Stimulated activated CD8-positive, alpha-beta memory T cell treated with anti-CD3 and anti-CD28 coated beads, Interleukin-2, amount 100 ng/mL, for 48 hours (primary cell): ENCODE measurements at places on chromosomes 4 and X.
A peak's percentile ranks its signal among the peaks of the same experiment; 100 is the strongest.

DNA sequence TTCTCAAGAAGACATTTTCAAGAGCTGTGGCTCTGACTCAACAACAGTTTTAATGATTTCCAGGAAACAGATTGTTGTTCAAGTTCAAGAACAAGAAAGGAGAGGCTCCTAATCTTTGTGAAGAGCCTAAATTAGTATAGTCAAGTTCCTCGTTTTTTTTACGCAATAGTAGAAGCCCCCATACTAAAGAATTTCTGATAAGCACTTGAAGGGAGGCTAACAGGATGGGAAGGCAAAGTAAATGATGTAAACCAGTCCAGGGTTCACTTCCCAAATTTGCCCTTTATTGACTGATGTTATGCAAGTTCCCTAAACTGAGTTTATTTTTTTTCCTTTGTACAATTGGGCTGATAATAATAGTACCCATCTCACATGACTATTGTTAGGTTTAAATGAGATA, 178.2 kb downstream of the RTL9 start:
- no peak for DNase-seq

DNA sequence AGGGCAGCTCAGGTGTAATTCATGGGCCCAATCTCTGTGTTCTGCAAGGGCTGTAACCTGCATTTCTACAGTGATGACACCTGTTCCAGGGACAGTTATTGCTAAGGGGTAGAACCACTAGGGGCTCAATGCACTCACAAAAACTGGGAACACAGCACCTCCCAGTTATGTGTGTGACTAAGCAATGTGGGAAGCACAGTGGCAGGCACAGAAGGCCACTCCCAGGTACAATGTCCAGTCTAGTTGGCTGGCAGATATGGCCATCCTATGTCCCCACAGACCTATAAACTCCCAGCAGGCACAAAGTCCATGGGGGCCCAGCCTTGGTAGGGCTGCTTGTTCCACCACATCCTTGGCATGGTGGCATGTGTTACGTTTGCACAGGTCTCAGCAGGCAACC, 25.7 kb downstream of the CXCL13 start:
- no peak for DNase-seq

GRCh38 chr4:52657618-52658501, 1.2 kb downstream of the USP46 start:
- DNase-seq, result no peak

DNA sequence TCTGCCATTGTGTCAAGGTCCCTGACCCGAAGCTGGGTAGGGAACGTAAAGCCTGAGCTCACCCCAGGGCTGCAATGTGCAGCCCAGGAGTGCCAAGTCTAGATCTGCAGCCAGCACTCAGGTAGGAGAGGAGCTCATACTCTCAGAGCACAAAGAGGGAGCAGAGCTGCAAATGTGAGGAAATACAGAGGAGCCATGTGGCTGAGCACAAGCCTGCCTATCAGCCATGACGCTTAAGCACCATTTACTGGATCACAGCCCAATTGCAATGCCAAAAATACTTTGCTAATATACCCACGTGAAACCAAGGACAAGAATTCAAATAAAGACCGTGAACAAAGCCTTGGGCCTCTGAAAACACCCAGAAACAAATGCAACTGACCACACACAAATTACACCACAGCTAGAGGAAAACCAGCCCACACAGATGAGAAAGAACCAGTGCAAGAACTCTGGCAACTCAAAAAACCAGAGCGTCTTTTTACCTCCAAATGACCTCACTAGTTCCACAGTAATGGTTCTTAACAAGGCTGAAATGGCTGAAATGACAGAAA, 69.0 kb upstream of the HPF1 start:
- DNase-seq, result no peak

DNA sequence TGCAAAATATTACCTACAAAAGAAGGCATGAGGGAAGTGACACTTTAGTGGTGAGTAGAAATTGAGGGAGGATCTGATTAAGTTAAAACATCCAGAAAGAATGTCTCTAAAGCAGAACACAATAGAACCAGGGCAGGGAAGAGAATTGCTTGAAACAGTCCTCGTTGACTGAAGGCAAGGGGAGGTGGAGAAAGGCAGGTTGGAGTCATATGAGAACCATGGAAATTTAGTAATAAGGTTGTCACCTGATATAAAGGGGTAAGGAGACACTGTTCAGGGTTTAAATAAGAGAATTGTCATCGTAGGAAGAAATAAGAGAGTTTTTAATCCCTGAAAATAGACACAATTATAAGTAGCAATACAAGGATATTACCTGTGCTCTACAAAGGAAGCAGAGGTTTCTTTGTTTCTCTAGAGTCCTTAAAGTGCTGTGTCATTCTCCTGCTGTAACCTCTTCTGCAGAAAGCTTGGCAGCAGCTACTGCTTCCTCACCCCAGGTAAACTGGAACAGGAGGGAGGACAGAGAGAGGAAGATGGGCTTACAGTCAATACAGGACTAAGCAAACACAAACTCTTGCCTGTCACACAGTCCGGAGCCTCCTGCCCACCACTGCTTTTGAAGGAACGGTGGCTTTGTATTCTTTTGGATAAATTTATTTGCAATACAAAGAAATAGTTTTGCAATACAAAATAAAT, 258.4 kb downstream of the PPARGC1A start:
- no peak for DNase-seq

GRCh38 chr4:150518559-150518958, 63.4 kb upstream of the MAB21L2 start:
- DNase-seq, result no peak

- DNase-seq, result no peak
Observed at GRCh38 chr4:37825968-37826294, 555 bp upstream of the PGM2 start.

DNA sequence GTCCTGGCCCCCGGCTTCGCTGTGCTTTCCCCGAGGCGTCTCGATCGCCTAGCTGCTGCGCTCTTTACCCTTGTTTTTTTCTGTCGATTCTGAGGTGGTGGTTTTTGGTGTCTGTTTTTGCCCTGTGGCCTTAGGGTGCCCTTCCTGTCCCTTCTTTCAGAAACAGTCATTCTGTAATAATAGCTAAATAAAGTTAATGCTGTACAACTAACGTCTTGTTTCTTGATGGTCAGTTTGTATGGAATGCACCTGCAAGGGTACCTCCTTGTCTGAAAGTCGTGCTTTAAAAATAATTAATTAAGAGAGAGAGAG, 686 bp downstream of the FIP1L1 start:
- DNase-seq, result no peak

GRCh38 chr4:111502626-111503025, 642.6 kb upstream of the FAM241A start:
- DNase-seq, result no peak

- peak; percentile 5 for DNase-seq
Observed at GRCh38 chr4:101232074-101232776, 115.1 kb downstream of the PPP3CA start.

DNA sequence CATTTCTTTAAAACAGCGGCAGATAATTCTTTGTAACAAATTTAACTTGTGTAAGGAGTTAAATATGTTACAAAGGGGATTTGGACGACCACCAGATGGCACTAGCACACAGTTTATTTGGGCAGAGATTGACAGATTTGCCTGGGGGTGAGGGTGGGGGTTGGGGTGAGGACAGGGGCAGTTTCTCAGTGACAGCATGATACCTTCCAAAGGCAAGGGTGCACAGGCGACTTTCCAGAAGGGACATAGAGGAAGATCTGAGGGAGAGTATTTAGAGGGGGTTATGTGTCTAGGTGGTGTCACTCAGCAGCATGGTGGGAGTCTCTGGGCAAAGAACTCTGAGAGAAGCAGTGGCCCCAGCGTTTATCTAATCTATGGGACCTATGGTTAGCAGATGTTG, 9.6 kb upstream of the TMA16 start:
- peak; percentile 42 for DNase-seq

DNA sequence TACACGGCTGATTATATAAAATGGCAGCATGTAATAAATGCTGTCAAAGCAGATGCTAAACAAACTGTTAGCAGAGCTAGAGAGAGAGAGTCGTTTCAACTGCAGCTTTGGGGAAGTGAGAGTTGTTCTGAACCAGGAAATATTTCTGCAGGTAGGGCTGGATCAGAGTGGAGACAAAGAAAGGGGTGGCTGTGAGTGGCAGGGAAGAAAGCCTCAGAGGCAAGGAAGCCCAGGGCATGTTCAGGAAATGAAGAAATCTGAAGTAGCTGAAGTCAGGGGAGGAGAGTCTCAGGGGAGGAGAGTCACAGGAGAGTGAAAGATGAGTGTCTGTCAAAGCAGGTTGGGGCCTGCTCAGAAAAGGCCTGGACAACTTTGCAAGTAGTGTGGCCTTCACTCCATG, 48.4 kb upstream of the RPS6KA3 start:
- no peak for DNase-seq

DNA sequence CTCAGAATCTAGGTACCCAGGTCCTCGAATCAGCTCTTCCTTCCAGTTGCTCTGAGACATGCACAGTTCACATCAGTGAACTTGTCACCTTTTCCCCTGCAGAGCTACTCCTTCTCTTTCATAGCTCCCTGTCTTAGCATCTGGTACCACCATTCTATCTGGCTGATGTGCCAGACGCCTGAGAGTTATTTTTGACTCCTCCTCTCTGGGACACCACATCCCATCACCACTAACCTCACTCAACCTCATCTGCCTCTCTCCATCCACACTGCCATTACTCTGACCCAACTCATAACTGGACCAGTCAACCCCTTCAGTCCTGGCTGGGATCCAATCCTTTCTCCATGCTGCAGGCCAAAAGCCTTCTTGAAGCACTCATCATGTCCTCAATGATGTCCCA, 44.5 kb downstream of the SLC2A9 start:
- no peak for DNase-seq

DNA sequence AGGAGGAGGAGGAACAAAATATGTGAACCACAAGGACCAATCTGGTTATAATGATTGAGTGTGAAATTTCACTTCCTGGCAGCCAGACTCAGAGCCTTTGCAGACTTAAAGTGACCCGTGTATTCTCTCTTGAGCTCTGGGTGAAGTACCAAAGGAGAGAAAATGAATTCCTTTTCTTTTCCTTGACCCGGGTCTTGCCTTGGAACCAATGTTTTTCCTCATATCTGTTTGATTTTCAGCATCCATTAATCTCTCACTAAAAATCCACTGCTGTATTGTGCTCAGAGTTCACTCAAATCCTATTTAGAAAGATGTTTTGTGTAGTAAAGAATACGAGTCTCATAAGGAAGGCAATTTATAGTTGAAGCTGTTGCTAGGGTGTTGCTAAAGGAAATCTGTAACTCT, 78.3 kb upstream of the C1QTNF7 start:
- no peak for DNase-seq

DNA sequence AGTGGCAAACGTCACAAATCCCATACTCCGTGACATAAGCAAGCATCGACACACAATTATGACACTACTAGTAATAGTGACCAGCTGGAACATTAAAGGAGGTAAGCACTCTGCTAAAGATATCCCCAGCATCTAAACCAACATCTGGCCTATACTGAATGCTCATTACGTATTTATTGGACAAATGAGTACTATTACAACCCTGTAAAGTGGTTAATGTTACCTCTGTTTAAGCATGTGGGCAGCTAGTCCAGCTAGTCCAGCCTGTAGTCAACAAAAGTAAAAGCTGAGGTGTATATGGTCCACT, 419 bp upstream of the RPGR start:
- DNase-seq, result no peak

DNA sequence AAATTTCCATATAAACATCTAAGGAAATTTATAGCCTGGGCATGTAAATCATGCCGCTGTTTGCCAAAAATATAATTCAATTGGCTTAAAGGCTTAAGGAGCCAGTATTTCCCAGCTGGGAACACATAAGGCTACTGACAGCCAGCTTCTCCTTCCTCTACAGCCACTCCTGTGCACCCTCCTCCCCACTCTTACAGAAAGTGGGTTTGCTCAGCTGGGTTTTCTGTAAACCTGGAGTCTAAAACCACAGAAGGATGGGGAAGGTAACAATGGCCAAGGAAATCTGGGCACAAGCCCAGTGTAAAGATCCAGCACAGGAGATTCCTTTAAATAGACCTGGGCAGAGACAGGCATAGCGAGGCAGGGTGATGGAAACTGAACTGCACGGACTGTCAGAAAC, 18.5 kb downstream of the ACSL1 start:
- no peak for DNase-seq

GRCh38 chr4:123505095-123506010, 108.8 kb downstream of the SPRY1 start:
- DNase-seq, result peak; percentile 24

DNA sequence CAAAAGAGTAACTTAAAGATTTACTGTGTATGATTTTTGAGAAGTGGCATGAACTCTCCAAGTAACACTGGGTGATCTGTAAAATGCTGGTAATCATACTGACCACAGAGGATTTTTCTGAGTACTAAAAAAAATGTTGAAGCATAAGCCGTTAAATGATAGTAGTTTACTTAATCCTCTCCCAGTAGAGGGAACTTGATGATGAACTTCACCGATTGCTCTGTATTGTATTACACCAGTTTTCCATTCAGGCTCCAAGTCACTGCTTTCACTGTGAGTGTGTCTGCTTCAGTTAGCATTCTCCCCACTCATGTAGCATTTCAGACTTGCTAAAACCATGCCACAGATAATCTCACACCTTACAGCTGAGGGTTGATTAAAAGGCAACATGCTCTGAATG, 294.1 kb downstream of the GBA3 start:
- DNase-seq, result no peak

- no peak for DNase-seq
Observed at GRCh38 chrX:72540318-72540717, 32.3 kb downstream of the HDAC8 start.

DNA sequence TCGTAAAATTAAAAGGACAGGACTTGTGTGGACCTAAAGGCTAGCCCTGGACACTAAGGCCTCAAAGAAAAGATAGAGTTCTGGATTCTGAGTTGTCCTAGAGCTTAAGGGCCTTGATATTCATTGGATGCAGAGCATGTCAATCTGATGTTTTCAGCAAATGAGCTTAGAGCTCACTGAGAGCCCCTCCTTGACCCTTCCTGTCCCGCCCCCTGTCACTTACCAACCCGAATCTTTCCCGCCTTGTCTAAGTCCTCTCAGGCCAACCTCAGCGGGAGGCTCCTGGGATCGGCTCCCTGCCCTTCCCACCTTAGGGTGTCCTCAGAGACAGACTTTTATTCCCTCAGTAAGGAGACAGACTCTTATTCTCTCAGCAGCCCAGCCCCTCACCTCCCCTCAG, at the start of gene CT47C1:
Gene CT47C1 (plus strand): TSS at position 250 of the 400 bp plus-strand sequence. CDS start 233 bp downstream, outside the sequence.
- DNase-seq, result no peak

- no peak for DNase-seq
Observed at GRCh38 chr4:8316251-8316771, 46.8 kb downstream of the HTRA3 start.

- DNase-seq, result no peak
Observed at GRCh38 chr4:186570193-186570996, 15.0 kb upstream of the MTNR1A start.

DNA sequence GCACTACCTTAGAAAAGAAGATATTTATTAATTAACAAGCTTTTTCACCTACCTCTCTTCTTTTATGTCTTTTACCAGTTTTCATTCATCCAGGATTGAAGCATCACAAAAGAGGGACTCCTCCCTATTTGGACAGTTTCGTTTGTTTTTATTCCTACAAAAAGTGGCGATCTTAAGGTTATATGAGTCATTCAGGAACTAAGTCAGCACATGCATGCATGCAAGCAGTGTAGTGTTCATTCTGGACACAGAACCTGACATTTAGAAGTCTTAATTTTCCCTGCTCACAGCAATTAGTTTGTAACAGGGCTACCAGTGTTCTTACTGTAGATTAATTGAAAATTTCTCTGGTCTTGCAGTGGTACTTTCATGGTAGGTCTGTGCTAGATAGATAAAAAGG, 47.9 kb upstream of the QRFPR start:
- no peak for DNase-seq
